Activated CD4-positive, alpha-beta T cell treated with anti-CD3 and anti-CD28 coated beads, Interleukin-2, amount 50 U/mL, for 24 hours (primary cell): ENCODE measurements at places on chromosomes 2 and 18.

DNA sequence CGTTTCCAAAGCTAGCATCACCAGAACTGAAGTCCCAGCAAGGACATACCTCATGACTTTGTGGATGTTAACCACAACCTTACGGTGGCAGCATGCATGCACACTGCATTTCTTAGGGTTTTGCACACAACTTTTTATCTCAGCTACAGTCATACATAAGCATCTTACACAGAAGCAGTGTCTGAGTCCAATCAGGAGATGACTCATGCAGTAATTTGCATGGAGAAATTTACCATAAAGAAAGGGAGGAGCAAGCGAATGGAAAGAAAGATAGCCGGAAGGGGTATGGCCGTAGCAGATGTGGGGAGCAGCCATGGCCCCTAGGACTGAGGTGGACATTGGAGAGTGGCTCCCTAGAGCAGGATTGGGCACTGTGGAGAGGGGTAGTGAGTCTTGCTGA is 522.5 kb downstream of the GALR1 start:
- no peak for DNase-seq

DNA sequence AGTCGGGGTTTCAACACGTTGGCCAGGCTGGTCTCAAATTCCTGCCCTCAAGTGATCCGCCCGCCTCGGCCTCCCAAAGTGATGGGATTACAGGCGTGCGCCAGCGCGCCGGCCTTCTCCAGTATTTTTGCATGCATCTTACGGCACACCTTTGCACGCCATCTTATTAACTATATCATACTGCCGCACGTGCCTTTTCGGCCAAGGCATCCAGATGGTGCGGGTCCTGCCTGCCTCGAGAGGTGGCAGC is 765 bp upstream of the ING5 start:
- no peak for DNase-seq

DNA sequence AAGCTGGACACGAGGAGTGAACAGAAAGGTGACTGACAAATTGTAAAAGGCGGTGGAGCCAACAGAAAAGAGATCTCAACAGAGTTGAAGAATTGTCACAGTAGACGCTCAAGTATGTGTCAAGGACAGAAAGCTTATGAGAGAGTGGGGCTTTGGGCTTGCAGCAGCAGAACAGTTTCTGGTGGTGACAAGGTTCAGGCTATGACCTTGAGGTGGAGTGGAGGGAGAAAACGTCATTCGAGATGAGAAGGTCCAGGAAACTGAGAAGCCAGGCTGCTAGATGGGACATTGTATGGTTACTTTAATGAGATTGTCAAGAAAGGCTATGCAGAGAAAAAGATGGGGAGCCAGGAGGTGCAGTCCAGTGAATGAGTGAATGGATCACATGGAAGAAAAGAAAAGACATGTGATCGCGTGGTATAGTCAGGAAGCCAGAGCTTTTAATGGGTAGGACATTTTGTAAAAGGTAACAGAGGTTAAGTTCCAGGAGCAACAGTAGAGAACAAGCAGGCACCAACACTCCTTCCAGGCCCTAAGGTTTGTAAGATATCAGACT is 91.1 kb upstream of the EPC2 start:
- DNase-seq, result no peak

DNA sequence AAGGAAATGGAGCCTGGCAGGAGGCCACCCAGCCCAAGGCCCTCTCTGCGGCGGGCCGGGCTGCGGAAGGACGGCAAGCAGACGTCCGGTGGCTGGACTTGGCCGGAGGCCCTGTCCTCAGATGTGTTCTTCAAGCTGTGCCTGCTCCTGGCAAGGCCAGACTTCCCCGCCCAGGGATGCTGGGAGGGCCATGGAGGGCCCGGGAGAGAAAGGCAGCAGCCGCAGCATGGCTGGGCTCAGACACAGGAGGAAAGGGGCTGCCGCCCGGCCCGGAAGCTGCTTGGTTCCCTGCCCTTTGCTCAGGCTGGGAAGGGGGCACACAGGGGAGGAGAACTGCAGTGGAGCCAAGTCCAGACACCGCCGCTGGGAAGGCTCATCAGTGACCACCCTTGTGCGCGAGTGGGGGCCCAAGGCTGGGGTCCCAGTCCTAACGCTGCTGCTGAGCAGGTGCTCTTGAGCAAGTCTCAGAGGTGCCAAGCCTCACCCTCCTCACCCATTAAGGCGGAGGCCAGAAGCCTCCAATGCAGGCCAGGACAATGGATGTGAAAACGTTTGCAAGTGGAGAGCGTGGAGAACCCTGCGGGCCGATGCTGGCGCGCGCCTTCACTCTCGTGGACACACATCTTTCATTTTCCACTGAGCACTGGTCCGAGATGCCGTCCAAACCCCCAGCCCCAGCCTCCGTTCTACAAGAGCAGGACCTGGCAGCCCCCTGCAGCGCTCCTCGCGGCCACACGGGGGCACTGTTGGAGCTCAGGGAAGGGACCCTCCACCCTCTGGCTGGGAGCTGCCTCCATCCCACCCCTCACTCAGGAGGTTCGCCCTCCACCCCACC is 7.9 kb downstream of the CROCC2 start:
- peak; percentile 30 for DNase-seq

DNA sequence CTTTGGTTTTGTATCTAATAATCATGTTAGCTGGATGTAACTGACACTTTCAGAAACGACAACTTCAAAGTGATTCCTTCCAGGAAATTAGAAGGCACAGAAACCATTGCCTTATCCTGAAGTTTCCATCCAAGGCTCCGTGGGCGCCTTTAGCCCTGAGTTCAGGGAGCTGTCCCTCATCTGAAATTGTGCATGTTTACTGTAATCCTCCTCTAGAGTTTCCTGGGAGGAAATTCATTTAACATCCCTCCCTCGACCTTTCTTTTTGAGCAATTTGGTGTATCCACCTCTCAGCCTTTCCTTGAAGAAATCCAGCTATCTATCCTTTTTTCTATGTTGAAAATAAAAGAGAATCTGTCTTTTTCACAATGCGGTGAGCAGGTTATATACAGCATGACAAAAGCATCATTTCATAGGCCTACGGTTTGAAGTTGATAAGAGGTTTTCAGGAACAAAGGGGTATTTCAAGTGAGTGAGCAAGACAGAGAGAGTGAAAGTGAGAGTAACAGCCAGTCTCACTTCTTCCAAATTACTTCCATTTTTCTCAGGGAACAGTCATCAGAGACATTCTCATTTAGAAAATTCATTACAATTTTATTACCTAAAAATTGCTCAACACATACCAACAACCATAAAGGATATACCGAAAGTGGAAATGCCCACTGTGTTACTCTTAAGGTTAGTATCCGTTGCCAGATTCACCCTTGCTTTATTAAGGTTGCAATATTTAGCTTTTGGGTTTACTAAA is 167.3 kb downstream of the MREG start:
- no peak for DNase-seq

- DNase-seq, result no peak
Measured at GRCh38 chr2:140454717-140455116, 1674.5 kb upstream of the NXPH2 start.

GRCh38 chr2:95179451-95179850 is 13.8 kb downstream of the ZNF2 start:
- DNase-seq, result no peak

- DNase-seq, result no peak
Measured at GRCh38 chr18:64179556-64180080, 30.7 kb upstream of the LINC00305 start.

GRCh38 chr2:127620866-127621265 is 25.1 kb upstream of the GPR17 start:
- DNase-seq, result no peak

- DNase-seq, result no peak
Measured at GRCh38 chr2:103860016-103860415, 993.9 kb upstream of the POU3F3 start.

DNA sequence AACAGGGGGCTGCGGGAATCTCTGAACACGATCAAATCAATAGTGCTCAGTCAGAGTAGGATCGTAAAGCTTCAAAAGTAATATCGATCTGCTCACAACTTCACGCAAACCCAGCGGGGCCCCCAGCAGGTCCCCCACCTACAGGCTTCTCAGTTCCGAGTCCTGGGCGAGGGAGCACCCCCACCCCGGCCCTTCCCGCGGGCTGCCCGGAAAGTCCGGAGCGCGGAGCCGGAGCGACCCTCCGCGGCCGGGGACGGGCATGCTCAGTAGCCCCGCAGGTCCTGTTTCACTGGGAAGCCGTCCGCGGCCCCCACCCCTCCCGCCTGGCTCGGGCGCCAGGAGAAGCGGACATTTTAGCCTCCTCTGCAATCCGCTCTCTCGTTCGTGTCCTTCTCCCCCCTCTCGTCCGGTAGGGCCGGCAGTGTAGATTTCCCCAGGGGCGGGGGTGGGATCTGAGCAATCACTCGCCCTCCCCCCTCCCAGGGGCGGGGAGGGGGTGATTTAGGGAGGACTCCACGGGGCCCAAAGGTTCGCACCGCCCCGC is 3.3 kb upstream of the SPRED2 start:
- no peak for DNase-seq

GRCh38 chr18:60277855-60278480 is 94.6 kb downstream of the MC4R start:
- no peak for DNase-seq

- DNase-seq, result no peak
Measured at GRCh38 chr2:172065111-172065510, 20.2 kb upstream of the DLX1 start.

- DNase-seq, result no peak
Measured at GRCh38 chr2:183024339-183025095, 13.7 kb downstream of the NCKAP1 start.

GRCh38 chr18:55875371-55875901 is 287.4 kb upstream of the TCF4 start:
- DNase-seq, result no peak

GRCh38 chr2:205688417-205689200 is 6.3 kb downstream of the NRP2 start:
- no peak for DNase-seq

DNA sequence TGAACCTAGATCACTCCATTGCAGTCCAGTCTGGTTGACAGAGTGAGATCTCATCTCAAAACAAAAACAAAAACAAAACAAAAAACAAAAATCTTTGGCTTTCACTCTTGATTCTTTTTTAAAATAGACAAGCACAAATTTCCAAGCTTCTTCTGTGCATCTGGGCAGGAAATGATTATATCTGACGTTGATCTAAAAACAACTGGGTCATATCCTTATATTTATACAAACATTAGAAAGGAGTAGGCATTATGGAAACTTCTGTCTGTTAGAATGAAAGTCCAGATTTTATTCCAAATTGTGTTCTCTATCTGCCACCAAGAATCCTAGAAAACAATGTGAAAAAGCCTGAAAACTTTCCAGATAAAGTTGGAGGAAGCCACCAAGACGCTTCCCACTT is 26.2 kb upstream of the PMAIP1 start:
- no peak for DNase-seq

DNA sequence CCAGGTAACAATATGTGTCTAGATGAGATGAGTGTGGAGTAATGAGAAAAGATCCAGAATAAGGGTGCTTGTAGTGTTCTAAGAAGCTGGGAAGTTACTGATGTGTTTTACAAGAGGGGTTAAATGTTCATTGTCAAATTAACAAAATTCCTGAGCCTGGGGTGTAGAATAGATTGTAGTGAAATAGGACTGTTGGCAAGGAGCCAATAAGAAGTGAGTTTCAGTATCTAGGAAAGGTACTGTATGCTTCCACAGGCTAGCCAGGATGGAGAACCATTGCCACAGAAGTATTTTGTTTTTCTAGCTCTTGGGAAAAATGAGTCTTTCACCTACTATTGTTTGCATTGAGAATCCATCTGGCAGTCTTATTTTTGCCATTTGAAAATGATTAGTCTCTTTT is 10.5 kb downstream of the DOK6 start:
- no peak for DNase-seq

DNA sequence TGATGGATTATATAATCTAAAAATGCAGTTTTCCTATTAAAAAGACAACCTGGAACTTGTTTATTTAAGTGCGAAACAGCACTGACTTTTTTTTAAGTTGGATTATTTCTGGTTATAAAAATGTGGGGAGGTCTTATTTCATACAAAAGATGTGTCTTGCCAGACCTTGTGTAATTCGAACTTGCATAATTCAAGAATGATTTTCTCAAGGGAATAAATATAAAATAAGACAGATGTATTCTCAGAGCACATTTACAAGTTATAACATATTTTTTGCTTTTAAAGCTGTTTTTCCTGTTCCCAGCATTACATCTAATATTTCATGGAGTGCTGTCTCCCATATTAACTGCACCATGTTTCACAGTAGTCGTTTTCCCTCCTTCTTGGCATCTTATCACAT is 263.1 kb downstream of the CDH20 start:
- no peak for DNase-seq

- peak; percentile 16 for DNase-seq
Measured at GRCh38 chr2:224584111-224584784, 915 bp downstream of the CUL3 start.

DNA sequence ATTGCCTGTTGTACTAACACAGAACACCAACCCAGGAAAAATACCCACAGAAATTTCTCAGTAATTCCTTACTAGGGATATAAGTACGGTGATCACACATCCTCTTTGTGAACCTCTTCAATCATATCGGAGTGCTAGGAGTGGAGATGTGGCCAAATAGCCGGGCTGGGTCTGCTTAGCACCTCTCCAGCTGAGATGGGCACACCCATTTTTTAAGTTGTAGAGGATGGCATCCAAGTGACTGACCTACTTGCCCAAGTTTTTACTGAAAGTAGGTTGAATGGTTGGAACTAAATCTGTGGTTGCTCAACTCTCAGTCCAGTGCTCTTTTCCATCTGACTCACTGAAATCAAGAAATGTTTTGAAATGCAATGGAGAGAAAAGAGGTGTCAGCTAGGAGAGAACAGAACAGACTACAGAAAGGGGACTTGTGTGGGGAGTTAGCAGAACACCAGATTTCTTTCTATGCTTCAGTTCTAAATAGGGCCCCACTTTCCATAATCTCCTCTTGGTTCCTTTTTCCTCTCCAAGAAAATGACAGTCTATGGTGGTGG is 68.7 kb upstream of the FSHR start:
- DNase-seq, result no peak

DNA sequence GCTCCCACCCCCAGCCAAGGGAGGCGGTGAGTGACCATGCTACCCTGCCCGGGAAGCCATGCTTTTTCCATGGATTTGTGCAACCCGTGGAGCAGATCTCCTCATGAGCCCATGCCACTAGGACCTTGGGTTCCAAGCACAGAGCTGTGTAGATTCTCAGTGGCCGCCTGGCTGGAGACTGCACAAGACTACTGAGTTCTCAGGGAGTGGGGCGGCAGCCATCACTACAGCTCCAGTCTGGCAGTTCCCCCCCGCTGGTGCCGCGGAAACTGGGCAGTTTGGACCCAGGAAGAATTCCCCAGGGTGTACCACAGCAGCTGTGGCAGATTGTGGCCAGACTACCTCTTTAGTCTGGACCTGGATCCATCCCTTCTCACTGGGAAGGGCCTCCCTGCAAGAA is 470.6 kb downstream of the LRP1B start:
- DNase-seq, result no peak

- no peak for DNase-seq
Measured at GRCh38 chr2:37665043-37665442, 6.4 kb downstream of the CDC42EP3 start.
